Activated T-cell treated with anti-CD3 and anti-CD28 coated beads for 4 hours (primary cell): ENCODE measurements at places on chromosomes 4 and X.

GRCh38 chr4:85777908-85778631, 303.1 kb downstream of the ARHGAP24 start:
- no peak for DNase-seq

- no peak for DNase-seq
Observed at GRCh38 chr4:133465022-133465421, 315.9 kb downstream of the PCDH10 start.

DNA sequence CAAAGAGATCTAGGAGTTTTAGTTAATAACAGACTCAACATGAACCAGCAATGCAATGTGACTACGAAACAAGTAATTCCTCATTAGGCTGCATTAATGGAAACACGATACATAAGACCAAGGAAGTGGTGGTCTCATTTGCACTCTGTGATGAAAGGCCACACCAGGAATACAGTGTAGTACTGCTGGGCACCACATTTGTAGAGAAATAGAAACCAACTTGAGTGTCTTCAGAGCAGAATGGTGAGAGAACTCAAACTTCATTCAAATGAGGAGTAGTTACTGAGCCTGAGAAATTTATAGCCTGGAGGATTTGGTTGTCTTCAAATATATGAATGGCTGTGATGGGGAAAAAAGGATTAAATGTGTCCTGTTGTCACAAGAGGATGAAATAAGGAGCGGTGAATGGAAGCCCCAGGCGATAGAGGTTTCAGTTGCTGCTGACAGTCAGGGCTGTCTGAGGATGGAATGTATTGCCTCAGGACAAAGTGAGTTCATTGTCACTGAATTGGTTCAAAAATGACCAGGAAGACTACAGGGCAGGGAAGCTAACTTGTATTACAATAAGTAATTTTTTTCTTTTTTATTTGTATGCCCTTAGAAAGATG, 50.9 kb downstream of the NFKB1 start:
- DNase-seq: no peak

- no peak for DNase-seq
Observed at GRCh38 chrX:113384628-113385027, 544.0 kb upstream of the AMOT start.

DNA sequence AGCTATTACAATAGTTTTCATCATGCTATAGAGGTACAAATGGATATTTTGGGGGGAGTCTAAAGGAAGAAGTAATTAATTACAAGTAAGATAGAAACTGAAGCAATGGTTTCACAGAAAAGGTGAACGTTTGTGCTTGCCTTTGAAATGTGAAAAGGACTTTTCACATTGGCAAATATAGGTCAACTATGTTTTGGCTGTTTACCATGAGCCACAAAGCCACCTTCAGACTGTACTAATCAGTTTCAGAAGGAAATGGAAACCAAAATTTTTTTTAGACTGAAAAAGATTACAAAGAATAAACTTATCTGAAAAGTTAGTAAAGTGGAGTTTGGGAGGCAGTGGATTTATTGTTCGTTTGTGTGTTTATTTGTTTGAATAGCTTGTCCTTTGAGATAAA, 32.1 kb downstream of the SYTL5 start:
- no peak for DNase-seq

- DNase-seq: no peak
Observed at GRCh38 chr4:163694385-163694784, 199.9 kb downstream of the TMA16 start.

GRCh38 chr4:120085705-120086104, 19.1 kb upstream of the MAD2L1 start:
- no peak for DNase-seq

- DNase-seq: no peak
Observed at GRCh38 chr4:158599150-158599549, 72.5 kb downstream of the C4orf46 start.

DNA sequence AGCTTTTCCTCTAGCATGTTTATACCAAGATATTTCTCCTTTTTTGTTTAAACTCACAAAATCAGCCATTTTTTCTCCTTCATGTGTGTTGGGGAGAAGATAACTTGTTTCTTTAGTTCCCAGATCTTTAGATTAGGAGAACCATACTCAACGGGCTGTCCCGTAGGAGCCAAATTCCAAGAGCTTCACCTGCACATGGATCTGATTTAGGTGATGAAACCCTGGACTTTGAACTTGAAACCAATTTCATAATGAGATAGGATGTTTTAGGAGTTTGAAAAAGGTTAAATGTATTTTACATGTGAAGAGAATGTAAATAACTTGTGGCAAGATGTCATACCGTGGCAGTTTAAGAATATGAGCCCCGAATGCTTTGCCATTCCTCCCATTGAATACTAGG, 280.0 kb upstream of the PCDH18 start:
- no peak for DNase-seq
